Transverse colon (tissue), 4 donors: ENCODE measurements at places on chromosomes 1 and 21.

DNA sequence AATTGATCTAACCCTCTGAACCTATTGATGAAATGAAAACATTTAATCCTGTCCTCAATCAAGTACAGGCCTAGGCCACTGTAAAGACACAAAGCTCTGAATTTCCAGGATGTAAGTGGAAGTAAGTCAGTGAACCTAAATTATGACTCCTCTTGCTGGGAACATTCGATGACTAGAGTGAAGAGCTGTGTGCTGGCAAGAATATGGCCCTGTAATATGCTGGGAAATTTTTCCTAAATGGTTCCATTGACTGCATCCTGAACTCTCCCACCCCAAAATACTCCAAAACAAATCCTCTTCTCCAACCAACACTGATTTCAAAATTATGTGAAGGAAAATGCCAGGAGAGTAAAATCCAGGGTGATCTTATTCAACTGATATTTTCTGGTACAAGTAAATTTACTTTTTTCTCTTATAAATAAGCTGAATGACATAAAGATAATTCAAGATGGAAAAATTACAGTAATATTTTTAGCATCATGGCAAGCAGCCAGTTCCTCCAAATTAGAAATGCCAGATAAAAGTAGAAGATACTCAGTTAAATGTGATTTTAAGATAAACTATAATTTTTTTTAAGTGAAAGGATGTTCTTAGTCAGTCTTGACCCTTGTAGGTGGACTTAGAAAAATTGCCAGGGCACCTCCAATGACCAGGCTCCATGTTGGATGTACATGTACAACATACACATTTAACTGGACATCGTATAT is 269.4 kb downstream of the PTGER3 start:
- DNase-seq: no peak

- no peak for DNase-seq
Observed at GRCh38 chr1:94303005-94303404, 65.6 kb upstream of the ARHGAP29 start.

DNA sequence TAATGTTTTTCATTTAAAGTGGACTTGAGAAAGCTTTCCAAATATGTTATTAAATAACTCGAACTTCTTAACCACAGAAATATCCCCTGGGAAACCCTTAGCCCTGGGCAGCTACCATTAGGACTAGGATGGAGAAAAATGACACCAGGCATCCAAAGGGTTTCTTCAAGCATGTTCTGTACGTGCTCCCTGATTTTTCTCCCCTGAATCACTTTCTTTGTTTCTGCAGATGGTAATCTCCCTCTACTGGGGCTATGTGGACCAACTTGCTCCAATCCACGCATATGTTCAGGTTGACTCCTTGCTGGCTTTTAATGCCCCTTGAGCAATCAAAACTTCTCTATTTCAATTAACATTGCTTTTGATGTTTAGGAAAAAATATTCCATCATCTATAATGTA is 312.7 kb upstream of the C1orf87 start:
- DNase-seq: no peak

GRCh38 chr1:85225624-85226380 is 25.0 kb upstream of the SYDE2 start:
- no peak for DNase-seq

DNA sequence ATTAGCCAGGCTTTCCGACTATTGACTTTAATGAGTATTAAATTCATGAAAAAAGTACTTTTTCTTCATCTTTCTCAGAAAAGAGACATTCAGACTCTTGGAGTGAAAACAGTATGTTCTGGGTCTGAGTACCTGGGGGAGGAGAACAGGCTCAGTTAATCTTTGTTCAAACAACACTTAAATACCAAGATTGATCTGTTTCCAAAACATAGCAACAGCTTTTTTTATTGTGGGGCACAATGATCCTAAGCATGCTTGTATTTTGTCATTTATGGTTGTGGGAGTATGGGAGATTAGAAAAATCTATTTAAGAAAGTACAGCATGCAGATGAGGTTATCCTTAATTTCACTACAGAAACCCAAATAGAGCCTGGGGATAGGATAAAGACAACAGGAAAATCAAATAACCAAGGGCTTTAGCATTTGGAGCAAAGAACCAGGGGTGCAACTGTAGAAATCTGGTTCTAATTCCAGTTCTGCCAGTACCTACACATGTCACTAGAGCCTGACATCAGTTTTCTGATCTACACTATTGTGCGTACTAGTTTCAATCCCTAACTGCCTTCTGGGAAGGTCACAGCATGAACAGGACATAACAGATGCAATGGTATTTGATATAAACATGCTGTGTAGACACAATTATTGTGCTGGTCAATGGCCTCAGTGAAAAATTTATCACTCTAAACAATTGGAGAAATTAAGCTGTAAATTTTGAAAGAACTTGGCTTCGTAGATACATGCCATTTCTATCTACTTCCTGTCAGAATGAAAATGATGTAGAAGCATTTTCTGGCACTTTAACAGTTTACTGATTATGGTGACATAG is 91.2 kb downstream of the KCNK1 start:
- no peak for DNase-seq
